Caco-2 (cell line): ENCODE measurements at places on chromosomes 16 and 17.

DNA sequence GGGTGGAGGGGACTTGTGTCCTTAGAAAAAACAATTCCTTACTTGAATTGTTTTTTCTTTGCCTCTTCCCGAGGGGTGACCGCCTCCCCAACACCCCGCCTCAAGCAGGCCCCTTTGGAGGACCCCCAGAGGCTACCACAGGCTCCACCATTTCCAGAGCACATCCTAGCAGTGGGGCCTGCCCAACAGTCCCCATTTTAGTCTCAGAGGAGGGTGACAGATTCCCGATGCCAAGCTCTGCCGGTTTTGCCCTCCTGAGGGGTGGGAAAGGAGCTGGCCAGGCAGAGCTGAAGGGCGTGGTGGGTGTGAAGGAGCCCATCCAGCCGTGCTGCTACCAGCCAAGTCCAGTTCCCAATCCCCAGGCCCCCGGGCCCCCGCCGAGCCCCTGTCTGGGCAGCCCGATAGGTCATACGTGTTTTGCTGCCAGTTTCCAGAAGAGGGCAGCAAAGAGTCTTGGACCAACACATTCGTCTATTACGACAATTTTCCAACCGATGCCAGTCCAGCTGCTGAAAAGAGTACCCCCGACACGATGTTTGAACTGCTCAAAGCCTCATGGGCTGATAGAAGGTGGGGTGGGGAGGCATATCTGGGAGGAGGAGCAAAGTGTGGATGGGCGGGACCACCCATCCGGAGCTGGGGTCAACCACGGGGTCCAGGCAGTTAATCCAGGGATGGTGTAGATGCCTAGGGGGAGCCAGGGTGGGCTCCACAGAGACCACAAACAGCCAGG is 18.8 kb upstream of the GAA start:
- no peak overlapping the region for H3K27ac ChIP-seq
- no peaks in the 10 kb centered on the region for H3K36me3 ChIP-seq
- no peaks in the 10 kb centered on the region for H3K27me3 ChIP-seq

DNA sequence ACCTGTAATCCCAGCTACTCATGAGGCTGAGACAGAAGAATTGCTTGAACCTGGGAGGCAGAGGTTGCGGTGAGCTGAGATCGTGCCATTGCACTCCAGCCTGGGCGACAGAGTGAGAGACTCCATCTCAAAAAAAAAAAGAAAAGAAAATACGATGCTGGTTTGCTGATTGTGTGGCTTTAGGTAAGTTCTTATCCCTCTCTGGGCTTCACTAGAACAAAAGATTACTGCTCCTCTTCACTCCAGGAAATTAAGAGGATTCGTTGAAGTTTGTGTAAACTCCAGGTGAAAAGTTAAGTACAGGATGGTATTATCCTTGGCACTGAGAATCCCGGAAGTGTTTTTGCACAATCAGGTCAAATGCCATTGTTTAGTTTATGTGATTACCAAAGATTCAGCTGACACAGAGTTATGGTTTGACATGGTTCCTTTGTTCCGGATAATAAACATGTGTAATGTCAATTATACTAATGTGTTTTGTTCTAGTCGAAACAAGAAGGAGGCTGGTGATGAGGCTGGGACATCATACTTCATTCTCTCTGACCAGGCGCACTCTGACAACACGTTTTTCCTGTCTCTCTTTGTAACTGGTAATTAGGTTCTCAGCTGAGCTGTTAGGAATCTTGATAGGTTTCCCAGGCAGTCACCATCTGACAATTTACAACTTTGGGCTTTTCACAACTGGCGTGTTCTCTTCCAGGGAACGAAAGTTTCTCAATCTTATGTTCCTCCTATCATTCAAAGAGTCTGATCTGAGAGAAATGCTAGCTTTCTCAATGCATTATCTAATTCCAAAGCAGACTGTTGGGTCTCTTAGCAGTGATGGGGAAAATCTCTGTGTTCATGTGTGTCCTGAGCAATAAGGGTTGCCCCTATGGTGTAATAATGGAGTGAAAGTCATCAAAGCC is 10.8 kb upstream of the TAOK1 start:
- DNase-seq = no peak
- no peaks in the 10 kb centered on the region for H3K27me3 ChIP-seq
- no peak overlapping the region for H3K4me3 ChIP-seq
- H3K4me1 ChIP-seq = no peaks in the 10 kb centered on the region
- H3K27ac ChIP-seq = no peak overlapping the region

DNA sequence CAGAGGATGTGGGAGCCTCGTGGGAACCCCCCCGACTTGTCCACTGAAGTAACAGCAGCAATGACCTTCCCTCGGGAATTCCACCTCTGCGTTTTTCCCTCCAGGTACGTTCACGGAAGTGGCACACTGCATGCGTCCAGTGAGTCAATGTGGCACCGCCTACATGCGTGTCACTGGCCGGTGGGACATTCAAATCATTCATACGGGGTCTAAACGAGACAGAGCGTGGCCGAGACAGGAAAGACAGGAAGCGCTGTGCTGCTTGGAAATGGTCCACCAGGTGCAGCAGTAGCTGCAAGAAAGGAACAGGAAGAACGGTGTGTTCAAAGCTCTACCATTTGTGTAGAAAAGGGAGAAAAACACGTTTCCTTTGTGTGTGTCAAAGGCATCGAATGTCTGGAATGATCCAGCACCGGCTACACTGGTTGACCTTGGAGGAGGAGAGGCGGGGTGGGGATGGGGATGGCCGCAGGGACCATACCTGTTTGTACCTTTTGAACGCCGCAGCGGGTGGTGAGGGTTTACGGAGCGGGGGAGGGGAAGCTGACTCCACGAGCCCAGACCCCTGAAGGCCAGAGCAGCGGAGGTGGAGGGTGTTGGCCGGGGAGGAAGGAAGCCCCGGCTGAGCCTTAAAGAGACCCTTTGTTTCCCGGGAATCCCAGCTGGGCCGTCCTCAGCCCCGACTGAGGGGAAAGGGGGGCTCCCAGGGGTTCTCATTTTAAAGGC is 1.7 kb upstream of the PGAP6 start:
- DNase-seq = no peak
- H3K27me3 ChIP-seq = no peaks in the 10 kb centered on the region
- no peaks in the 10 kb centered on the region; the same call in 1 of the 2 replicates for H3K36me3 ChIP-seq
- no peak overlapping the region for H3K27ac ChIP-seq
- no peak overlapping the region for H3K4me3 ChIP-seq

GRCh38 chr16:4319454-4320421 is 3.9 kb downstream of the GLIS2 start:
- no peaks in the 10 kb centered on the region for H3K27me3 ChIP-seq
- peaks cover 29% of the 10 kb centered on the region for H3K4me1 ChIP-seq
- no peak overlapping the region for H3K27ac ChIP-seq
- no peaks in the 10 kb centered on the region for H3K36me3 ChIP-seq
- H3K4me3 ChIP-seq = no peak overlapping the region

GRCh38 chr17:14926526-14927122 is 338.5 kb downstream of the PMP22 start:
- no peak for DNase-seq
- no peaks in the 10 kb centered on the region for H3K36me3 ChIP-seq
- H3K4me3 ChIP-seq = no peak overlapping the region
- no peaks in the 10 kb centered on the region for H3K4me1 ChIP-seq

- no peak for DNase-seq
- no peaks in the 10 kb centered on the region; the same call in 1 of the 2 replicates for H3K27me3 ChIP-seq
- H3K36me3 ChIP-seq = no peaks in the 10 kb centered on the region
These were observed 133.2 kb upstream of the SOX9 start for GRCh38 chr17:71987634-71988033.

GRCh38 chr16:51649631-51650030 is 498.6 kb upstream of the SALL1 start:
- no peak for DNase-seq
- no peak overlapping the region for H3K27ac ChIP-seq
- no peaks in the 10 kb centered on the region for H3K27me3 ChIP-seq
- H3K36me3 ChIP-seq = no peaks in the 10 kb centered on the region
- no peak overlapping the region for H3K4me3 ChIP-seq
- no peaks in the 10 kb centered on the region for H3K4me1 ChIP-seq

DNA sequence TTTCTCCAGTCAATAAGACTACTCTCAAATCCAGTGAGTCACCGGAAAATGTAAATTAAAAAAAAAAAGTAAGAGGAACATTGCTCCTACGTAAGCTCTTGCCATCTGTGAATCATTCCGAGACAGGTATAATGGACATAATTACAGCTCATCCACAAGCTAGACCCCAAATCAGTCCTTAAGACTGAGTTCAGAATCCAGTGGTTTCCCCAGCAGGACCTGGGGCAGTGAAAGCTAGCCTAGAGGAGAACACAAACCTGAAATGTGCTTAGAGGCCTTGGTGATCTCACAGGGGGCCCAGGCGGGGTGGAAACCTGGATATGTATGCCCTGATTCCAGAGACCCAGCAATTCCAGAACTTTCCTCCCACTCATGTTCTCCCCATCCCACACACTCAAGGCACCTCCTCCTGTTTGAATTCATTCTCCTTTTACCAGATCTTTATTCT is 132.0 kb downstream of the COPRS start:
- H3K36me3 ChIP-seq = no peaks in the 10 kb centered on the region
- H3K27ac ChIP-seq = no peak overlapping the region
- DNase-seq = no peak
- H3K4me1 ChIP-seq = no peaks in the 10 kb centered on the region

DNA sequence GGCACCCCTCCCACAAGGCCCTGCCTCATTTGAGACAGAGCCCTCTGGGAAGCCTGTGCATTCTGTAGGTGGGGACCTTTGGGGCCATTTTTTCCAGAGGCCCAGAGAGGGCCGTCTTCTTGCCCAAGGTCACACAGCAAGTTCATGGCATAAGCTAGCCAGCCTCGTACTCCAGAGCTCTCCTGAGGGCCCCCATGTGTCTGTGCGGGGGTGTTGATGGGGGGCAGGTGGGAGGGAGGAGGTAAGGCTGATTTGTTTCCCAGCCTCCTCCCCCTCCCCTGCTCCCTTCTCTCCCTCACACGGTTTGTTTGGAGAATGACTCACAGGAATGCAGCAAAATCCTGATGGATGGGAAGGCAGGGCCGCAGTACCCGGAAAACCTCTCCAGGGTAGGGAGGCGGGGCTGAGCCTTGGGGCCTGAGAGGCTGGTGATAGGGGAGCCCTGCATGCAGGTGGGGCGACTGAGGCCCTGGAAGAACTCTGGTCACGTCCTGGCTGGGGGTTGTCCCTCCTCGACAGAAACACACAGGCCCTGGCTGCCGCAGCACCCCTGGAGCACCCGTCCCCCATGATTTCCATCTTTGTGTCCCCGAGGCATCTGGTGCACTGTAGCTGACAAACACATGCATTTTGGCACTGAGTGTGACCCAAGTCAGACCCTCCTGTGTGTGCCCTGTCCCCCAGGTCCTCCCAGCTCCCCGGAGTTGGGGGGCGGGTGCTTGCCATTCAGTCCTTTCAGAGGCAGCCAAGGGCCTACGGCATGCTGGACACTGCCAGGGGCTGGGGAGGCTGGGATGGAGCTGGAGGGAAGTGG is 29.7 kb downstream of the RAI1 start:
- no peaks in the 10 kb centered on the region for H3K27me3 ChIP-seq
- H3K27ac ChIP-seq = peak overlapping the region; percentile 84
- DNase-seq = peak; percentile 97
- H3K4me1 ChIP-seq = peaks cover 65% of the 10 kb centered on the region
- H3K36me3 ChIP-seq = peaks cover 6% of the 10 kb centered on the region

DNA sequence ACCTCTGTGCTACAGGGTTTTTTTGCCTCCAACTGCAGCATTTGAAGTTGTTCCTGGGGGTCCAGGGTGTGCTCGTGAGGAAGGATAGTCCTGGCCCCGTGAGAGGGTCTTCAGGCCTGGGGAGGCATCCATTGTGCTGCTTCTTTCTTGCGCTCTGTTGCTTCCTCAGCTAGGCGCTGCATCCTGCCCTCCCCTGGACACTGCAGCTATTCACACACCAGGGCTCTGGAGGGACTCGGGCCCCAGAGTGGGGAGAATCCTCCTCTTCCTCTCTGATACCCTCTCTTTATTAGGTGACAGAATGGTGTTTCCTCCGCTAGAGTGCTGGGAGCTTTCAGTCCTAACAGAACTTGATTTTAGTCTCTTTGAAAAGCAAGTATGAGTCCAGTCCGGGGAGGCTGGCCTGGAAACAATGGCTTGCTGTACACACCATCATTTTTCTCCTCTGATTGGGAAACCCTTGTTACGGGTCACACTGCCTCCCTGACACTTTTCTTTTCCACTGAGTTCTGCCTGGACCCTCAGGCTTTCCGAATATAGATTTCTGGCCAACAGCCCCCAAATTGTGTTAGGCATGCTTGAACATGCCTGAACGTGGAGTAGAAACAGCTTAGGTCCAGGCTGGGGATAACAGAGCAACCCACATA is 81.4 kb upstream of the ELAC2 start:
- no peak overlapping the region for H3K4me3 ChIP-seq
- H3K4me1 ChIP-seq = no peaks in the 10 kb centered on the region
- no peak overlapping the region for H3K27ac ChIP-seq
- H3K27me3 ChIP-seq = no peaks in the 10 kb centered on the region
- H3K36me3 ChIP-seq = no peaks in the 10 kb centered on the region

DNA sequence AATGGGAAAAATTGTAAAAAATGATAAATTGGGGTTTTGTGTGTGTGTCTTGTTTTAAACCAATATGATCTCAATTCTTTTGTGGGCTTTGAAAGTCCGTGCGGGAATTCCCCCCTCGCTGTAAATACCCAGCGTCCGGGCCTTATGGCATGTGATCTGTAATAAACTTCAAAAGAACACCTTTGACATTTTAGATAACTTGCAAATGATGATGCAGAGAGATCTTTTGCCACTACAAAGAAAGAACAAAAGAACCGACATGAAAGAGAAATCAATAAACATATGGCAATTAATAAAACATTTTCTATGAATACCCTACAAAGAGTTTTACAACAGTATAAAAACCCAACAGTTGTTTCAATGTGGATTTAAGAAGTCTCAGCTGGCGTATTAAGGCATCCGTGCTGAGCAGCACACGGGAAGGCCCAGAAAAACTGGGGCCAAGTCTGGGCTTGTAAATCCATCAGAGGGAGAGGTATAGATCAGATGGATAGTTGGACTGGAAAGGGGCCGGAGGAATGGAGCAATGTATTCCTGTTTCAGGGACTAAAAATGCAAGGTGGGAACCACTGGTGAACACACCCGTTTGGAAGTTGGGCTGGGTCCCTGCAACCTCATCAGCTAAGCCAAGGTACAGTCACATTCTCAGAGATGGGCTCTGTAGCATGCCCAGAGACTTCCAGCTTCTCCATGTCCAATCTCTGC is 115.2 kb downstream of the IRX5 start:
- peak overlapping the region; percentile 79 for H3K27ac ChIP-seq
- H3K27me3 ChIP-seq = no peaks in the 10 kb centered on the region
- peaks cover 38% of the 10 kb centered on the region for H3K4me1 ChIP-seq
- H3K4me3 ChIP-seq = no peak overlapping the region
- peak; percentile 71 for DNase-seq

- H3K36me3 ChIP-seq = no peaks in the 10 kb centered on the region
- DNase-seq = no peak
- H3K4me3 ChIP-seq = no peak overlapping the region
- no peak overlapping the region for H3K27ac ChIP-seq
These were observed 21.7 kb upstream of the VWA3A start for GRCh38 chr16:22070361-22071330.
